ENCODE measurements at places on chromosomes 1 and 21.

DNA sequence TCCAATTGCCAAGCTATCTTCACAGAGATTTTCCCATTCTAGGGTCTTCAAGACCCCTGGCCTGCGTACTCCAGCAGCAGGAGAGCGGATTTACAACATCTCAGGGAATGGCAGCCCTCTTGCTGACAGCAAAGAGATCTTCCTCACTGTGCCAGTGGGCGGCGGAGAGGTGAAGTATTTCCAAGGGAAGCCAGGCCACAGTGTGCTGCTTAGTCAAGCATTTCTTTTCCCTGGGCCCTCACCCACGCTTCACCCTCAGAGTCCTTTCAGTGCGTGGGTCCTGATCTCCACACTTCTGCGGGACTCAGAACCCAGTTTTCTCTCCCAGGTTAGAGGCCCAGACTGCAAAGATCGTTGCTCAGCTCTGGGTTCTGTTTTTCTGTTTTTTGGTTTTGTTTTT is 13.1 kb downstream of the CDCA8 start:
- DNase-seq, result no peak

DNA sequence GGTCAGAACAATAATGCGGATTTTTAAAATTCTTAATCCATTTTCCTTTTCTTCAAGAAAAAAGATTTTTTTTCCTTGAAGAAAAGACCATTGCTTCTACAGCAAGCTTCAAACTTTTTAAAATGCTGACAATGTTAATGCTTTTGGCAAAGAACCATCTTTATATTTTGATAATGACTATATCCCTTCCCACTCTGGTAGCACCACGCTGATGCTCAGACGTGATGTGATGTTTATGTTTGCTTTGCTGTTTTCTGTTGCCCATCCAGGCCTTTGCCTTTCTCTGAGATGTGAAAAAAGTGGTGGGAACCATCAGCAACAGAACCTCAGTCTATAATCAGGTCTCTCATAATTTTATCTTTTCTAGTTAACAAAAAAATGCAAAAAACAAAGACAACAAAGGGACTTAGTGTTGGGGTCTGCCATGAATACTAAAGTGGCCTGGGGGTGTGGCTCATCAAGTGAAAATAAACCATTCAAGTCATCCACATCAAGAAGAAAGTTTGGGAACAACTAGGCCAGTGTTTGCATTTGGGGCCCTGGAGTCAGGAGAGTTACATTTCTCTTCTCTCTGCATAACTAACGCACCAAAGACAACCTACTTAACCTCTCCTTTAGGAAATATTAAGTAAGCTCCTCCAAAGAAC is 244.6 kb upstream of the DMRTA2 start:
- DNase-seq, result no peak

DNA sequence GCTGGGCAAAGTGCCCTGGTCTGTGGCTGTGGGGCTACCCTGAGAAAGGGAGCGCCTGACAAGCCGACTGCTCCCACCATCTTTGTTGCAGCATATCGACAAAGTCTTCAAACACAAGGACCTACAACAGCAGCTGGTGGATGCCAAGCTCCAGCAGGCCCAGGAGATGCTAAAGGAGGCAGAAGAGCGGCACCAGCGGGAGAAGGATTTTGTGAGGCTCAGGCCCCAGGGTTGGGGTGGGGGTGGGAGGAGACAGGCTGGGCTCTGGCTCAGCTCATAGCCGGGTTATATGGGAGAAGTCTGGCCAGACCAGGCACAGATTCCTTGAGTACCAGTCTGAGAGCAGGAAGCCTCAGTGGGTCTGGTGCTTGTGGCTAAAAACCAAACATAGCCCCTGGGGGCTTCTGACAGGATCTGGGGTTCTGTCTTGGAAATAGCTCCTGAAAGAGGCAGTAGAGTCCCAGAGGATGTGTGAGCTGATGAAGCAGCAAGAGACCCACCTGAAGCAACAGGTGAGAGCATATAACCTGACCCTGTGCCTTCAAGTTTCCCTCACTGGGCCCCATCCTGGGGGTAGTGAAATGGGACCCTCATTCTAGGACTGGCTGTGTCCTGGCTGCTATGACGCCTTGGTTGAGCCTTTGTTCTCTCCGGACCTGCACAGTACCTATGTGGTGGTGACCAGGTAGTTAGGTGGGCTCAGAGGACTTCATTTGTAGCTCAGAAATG is 8.0 kb upstream of the CCDC28B start:
- DNase-seq, result no peak

GRCh38 chr1:30977105-30977504 is 68.5 kb upstream of the SDC3 start:
- no peak for DNase-seq

DNA sequence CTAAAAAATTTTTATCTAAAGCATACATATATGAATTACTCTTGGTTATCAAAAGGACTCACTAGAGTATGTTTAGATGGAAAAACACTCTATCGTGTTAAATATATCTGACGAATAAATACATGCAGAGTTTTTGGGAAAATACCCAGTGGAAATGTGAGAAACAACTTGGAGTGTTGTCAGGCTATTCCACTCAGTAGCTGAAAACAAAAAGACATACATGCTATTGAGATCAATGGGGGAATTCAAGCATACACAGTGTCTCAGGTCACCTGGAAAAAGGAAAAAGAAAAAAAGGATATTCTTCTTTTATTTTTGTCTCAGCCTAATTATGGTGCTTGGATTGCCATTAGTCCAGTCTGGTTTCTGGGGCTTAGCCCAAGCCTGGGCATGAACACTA is 247.0 kb upstream of the LYPLAL1 start:
- no peak for DNase-seq

- no peak for DNase-seq
Observed at GRCh38 chr21:35854281-35854680, 206.0 kb downstream of the SETD4 start.

All from stimulated activated CD8-positive, alpha-beta memory T cell treated with anti-CD3 and anti-CD28 coated beads, Interleukin-4, amount 100 ng/mL, for 24 hours (primary cell).